NCI-H2029 treated with DMSO at 0.1 percent for 48 hours (cell line): ENCODE measurements at places on chromosomes 13 and 19.

DNA sequence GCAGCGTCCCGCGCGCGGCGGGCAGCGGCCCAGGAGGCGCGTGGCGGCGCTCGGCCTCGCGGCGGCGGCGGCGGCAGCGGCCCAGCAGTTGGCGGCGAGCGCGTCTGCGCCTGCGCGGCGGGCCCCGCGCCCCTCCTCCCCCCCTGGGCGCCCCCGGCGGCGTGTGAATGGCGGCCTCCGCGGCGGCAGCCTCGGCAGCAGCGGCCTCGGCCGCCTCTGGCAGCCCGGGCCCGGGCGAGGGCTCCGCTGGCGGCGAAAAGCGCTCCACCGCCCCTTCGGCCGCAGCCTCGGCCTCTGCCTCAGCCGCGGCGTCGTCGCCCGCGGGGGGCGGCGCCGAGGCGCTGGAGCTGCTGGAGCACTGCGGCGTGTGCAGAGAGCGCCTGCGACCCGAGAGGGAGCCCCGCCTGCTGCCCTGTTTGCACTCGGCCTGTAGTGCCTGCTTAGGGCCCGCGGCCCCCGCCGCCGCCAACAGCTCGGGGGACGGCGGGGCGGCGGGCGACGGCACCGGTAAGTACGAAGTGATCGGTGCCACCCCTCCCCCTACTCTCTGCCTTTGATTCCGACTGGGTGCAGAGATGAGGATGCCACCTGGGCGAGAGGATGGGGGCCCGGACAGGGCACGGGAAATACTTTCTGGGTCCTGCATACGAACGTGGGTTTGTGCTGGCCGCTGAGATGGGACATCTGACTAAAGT lies 874 bp downstream of the TRIM28 start:
- DNase-seq: no peak

DNA sequence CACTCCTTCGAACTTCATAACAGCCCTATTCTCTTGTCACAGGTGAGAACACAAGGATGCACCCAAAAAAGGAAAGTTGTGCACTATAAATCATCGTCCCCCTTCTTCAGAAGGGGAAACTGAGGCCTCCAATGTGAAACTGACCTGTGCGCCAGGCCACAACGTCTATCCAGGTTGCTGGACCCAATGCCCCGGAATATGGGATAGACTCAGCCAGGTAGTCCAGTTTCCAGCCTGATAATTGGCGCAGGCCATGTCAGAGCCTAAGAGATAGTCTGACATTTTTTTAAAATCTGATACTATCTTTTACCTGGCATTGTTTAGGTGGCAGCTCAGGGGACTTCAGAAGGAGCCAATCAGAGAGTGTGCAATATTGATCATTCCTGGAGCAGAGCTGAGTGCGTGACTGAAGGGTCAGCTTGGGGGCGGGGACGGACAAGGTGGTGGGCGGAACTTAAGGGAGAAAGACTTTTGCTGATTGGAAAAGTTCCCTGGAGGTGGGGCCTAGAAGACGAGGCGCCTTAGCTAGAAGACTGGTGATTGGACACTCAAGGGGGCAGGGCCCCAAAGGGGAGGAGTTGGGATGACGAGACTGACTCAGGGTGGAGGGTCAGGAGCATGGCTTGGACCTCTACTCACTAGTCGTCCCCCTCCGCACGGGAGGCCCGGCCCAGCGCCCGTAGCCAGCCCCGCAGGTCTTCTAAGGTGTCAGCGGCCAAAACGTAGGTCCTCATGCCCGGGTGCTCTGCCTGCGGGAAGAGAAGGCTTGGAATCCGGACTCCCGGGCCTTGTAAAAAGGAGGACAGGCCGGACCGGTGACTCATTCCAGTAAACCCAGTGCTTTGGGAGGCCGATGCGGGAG lies 8.5 kb downstream of the PLEKHA4 start:
- no peak for DNase-seq

DNA sequence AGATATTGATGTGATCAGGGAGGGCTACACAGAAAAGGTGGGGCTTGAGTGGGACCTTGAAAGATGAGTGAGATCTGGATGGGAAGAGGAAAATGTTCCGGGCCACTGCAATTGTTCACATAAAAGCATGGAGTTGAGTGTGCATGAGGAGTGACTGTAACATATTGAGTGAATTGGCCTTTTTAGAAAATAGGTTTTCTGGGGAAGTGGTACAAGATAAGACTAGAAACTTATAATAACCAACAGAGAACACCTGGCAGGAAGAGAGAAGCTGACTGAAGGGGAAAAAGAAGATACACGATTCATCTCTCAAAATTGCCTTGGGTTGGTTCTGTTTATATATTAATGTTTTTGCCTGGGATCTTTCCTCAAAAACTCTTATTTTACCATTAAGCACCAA lies 32.2 kb downstream of the SLC10A2 start:
- DNase-seq: no peak

DNA sequence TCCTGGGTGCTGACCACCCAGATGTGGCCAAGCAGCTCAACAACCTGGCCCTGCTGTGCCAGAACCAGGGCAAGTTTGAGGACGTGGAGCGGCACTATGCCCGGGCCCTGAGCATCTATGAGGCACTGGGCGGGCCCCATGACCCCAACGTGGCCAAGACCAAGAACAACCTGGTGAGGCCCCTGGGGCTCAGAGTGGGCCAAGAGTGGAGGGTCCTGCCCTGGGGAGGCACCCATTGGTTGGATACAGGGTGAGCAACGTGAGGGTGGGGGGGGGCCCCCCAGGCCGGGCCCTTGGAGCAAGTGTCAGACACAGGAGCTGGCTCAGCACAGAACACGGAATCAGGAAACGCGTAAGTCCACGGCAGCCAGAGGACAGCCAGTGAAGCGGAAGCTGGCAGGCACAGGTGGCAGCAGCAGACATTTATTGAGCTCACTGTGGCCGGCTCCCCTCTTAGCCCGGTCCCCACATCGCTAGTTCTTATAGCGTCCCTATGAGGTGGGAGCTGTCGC lies 8.9 kb downstream of the KLC3 start:
- DNase-seq: no peak

- peak; percentile 72 for DNase-seq
Observed at GRCh38 chr19:3725640-3726310, 17.6 kb downstream of the TJP3 start.

- DNase-seq: no peak
Observed at GRCh38 chr19:47601180-47601904, 7.6 kb upstream of the BICRA start.

DNA sequence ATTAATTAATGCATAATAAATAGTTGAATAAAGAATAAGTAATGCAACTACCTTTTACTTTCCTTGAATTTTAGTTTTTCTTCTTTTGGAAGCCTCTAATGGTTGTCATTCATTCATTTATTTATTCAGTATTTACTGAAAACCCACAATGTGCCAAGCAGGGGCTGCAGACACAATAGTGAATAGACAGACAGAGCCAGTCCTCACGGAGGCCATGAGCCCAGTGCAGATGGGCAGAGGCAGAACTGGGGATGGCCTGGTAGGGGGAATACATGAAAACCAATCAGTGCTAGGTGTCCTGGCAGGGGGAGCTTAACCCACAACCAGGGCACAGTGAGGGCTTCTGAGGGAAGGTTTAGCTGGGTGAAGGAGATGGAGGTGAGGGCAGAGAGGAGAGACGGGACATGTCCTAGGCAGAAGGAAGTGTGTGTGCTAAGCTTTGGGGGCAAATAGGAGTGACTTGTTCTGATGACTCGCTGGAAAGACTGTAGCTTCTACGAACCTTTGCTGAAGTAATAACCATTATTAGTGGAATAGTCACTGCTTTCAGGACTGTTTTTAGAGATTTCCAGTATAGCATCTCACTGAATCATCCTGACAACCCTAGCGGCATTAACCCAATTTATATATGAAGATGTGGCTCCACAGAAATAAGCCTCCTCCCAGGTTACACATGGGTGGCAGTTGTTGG lies 55.9 kb downstream of the ERCC5 start:
- DNase-seq: no peak

DNA sequence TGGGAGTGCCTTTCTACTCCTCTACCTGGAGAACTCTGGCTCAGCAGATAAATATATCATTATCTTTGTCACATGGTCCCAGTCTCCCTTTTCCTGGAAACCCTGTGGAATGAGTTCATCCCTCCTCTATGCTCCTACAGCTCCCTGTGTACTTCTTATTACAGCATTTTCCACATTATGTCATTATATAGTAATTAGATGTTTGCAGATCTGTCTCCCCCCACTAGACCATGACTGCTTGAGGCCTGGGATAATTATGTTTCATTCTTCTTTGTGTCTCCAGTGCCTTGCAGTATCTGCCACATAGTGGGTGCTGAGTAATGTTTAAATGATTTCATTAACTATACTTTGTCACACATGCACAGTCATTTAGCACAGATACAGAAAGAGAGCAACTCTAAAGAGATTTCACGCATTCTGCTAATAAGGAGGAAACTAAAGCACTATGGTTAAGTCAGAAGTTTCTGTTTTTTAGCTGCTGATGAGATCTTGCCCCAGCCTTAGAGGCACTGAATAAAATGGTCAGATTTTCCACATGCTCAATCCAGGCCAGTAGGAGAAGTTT lies 66.1 kb upstream of the DIAPH3 start:
- DNase-seq: no peak

DNA sequence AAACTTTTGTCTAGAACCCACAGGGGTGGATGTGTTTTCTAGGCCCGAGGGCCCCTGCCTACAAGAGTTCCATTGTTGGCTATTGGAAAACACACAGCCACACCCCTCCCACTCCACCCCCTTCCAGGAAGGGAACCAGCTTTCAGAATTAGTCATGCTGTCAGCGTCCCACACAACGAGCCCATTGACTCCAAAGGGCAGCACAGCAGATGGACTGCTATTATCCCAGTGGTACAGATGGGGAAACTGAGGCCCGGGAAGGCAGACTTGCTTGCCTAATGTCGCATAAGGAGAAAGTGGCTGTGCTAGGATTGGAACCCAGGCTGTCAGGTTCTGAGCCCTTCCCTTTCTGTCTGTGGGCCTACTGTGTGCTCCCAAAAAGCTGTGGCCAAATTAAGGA lies 8.1 kb upstream of the FXYD3 start:
- DNase-seq: no peak

DNA sequence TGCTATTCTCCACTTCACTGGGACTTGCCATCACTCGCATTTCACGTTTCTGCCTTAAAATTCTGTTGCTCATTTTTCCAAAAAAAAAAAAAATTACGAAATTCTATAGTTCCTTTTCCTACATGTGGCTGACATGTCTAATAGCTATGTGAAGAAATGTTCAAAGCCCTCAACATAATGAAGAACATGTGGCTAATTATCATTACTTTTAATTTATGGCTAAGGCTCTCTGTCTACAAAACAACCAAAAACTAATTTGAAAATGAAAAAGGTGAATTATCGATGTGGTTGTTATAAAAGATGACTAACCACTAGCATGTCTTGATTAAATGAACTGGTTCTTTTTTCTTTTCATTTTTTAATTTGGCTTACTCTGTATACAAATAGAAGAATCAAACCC lies 940.0 kb downstream of the EFNB2 start:
- no peak for DNase-seq

GRCh38 chr13:100130092-100130491 lies 41.2 kb downstream of the PCCA start:
- no peak for DNase-seq

DNA sequence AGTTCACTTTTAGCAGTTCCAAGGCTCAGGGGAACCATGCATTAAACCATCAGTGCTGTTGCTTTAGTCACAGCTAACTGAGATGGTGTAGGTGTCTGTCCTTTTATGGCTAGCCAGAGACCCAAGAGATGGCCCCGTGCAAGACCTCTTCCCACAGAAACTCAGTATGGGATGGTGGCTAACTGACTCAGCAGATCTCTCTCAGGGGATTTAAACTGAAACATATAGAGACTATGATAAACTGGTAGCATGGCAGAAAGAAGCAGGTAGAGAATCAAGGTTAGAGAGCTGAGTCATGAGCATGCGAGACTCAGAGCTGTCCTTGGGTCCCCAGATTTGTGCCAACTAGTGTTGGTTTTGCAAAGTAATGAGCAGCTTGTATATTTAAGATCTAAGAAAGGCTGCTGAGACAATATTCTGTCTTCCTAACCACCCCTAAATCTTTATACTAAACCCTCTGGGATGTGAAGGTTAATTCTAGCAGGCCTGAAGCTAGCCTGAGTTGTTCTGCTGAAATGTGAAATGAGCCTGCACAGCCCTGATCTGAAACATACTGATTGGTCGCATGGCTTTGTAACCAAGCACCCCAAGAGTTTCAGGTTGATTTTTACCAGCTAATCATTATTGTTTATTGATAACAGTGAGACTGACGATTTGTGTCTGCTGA lies 6.5 kb upstream of the SCEL start:
- DNase-seq: no peak

DNA sequence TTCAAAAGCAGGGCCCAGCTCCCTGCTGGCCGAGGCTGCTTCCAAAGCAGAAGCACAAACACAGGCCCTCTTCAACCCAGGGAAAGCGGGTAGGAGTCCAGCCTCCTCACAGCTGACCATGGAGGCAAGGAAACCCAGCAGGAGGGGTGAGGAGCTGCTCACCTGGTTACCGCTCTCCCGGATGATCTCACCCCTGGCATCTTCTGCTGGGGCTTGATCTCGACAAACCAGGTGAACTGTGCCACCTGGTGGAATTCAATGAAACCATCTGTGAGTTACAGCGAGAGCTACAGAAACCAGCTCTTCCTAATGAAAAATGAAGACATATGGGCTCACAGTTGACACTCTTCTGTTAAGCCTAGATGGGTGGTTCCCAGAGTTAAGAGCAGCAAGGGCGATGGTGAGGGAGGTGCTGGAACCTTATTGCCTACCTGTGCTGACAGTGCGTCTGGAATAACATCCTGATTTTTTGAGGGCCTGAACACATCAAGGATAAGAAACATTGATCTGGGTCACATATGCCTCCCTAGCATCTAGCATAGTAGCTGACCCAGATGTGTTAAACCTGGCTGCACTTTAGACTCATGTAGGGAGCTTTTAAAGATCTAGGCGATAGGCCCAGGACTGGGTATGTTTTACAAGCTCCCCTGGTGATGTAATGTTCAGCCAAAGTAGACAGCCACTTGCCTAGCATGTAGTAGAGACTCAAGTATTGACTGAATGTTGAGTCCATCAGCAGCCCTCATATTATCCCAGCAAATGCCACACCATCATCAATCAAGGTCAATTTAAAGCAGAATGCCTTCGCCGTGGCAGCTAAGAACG lies 6.1 kb downstream of the DHRS12 start:
- peak; percentile 50 for DNase-seq

DNA sequence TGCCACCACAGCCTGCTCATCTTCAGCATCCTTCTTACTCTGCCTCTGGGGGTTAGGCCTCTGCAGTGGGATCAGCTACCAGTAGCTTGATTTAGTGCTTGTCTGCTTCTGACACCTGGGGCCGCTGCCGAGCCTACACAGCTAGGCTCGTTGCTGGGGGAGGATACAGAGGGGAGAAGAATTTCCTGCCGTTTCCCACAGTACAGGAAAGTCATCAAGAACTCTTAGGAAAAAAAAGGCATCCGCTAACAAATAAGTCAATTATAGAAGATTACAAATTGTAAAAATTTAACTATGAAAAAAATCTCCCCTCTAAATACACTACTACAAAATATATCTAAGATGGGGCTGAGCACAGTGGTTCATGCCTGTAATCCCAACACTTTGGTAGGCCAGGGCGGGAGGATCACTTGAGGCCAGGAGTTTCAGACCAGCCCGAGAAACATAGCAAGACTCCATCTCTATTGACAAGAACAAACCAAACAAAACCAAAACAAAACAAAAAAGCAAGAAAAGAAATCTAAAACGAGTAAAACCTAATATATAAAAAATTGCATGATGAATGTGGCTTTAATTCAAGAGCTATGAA lies 26.7 kb downstream of the LATS2 start:
- DNase-seq: no peak

GRCh38 chr19:7383284-7383683 lies 34.5 kb downstream of the ARHGEF18 start:
- no peak for DNase-seq
